ENCODE measurements at places on chromosomes 3 and 15.

DNA sequence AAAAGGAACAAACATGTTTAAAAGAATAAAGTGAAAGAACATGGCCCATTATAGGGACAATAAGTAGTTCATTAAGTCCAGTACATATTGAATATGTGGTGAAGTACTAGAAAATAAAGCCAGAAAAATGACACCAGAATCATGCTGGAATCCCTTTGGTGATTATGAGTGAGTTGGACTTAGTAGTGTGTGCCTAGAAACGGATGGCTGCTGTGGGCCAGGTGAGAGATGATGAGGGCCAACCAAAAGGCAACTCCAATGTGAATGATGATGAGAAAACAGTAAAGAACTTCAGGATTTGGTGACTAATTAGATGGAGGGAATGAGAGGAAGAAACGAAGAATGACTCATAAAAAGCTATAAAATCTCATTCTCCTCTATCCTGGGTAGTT, 3.3 kb downstream of the CRYGS start:
- DNase-seq, result no peak

- no peak for DNase-seq
Measured at GRCh38 chr3:162437480-162437879, 940.9 kb downstream of the OTOL1 start.

- no peak for DNase-seq
Measured at GRCh38 chr15:43151688-43152087, 18.3 kb downstream of the TMEM62 start.

DNA sequence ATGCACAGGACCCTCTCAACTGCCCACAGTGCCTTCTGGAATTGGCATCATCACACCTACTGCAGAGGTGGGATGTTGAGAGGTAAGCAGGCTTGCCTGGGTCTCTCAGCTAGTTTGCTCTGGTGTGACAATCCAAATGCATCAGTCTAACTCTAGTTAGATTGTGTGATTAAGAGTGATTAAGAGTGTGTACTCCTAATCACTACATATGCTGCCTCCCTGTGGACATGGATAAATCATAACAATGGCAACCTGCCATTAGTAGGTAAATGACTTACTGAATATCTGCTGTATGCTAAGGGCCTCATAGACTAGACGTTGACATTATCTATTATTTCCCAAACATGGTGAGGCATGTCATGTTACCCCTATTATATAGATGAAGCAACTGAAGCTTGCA, 342.1 kb downstream of the OCA2 start:
- no peak for DNase-seq

DNA sequence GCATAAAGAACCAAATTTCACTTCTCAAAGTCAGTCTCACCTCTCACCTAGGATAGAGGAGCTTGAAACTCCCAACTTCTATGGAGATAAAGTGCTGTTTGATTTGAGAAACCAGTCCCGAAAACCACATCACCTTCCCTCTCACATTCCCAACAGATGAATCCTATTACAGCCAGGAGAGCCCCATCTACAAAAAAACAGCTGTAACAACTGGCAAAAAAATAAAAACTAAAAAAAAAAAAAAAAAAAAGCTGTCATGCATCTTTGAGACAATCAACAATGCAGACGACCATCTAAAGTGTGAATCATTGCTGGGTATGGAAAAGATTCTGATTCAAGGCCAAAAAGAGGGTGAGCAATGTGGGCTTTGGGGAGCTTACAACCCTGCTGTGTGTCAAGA, 23.8 kb downstream of the HOMER2 start:
- no peak for DNase-seq

GRCh38 chr3:151976211-151977050, 103.0 kb downstream of the SUCNR1 start:
- DNase-seq, result peak; percentile 71

GRCh38 chr3:141769221-141769894, 6.2 kb downstream of the GRK7 start:
- no peak for DNase-seq

- no peak for DNase-seq
Measured at GRCh38 chr3:160793722-160794252, 37.8 kb downstream of the PPM1L start.

- no peak for DNase-seq
Measured at GRCh38 chr3:52385157-52385556, 59.7 kb downstream of the SEMA3G start.

GRCh38 chr15:70065006-70065722, 32.6 kb downstream of the TLE3 start:
- no peak for DNase-seq

GRCh38 chr15:67784090-67784781, 41.1 kb upstream of the SKOR1 start:
- DNase-seq, result no peak

GRCh38 chr3:71724584-71725270, 475 bp downstream of the EIF4E3 start:
- no peak for DNase-seq

DNA sequence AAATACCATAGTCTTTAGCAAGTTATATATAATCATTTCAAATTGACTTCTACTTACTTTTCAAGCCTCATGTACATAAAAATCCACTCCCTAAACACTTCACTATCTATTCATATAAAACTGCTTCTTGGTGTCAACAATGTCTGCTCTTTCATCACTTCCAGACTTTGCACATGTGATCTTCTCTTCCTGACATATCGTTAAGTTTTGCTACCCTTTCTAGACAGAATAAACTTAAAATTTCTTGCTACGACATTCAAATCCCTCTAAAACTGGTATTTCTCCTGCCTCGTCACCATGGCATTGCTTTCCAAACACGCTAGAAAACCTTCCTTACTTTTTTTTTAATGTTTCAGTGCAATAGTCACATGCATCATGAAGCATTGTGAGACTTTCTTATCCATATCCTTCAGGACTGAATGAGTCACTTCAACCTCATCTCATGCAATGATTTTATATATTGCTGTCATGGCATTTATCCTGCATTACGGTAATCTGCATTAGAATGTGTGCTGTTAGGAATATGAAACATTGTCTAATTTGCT, 122.8 kb downstream of the GMNC start:
- DNase-seq, result no peak

GRCh38 chr3:157606011-157606851, 103.0 kb upstream of the VEPH1 start:
- DNase-seq, result peak; percentile 38

DNA sequence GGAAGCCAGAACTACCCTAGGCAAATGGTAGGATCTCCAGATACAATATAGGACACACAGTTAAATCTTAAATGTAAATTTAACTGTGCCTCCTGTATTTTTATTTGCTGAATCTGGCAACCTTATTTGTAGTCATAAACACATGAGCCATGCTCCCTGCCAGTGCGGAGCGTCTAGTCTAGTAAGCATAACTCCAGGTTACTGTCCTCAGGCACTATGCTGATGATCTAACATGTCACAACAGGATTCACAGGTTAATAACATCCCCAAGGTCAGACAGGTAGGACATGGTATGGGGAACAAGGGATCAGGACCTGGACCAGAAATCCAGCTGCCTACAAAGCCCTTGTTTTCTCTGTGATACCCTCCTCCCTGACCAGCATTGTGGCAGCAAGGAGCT, 305.1 kb downstream of the CACNA2D3 start:
- DNase-seq, result no peak

DNA sequence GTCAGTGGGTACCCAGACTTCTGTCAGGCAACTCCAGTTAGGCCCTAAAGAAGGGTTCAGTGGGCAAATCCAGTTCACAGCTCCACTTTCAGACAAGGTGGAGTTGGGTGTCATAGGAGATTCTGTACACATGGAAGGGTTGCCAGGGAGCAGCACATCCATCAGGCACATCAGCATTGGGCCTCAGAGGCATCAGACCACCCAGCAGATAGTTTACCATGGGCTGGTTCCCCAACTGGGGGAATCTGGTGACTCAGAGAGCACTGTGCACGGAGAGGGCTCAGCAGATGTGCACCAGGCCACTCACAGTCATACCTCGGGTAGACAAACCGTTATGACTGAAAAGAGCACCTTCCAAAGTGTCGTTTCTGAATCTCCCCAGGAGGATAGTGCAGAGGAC, 27.2 kb downstream of the SYNM start:
- DNase-seq, result no peak

GRCh38 chr3:41307065-41307464, 107.8 kb downstream of the CTNNB1 start:
- no peak for DNase-seq

Measured in AG09319 (cell line).